Motor neuron (in vitro differentiated cells): ENCODE measurements at places on chromosomes 4 and X. TPM values are rescaled to one million over a fixed set of nuclear protein-coding genes. Genes with fewer than 3 reads are reported as not detected.

NRK gene
- total RNA-seq = 0.23 and 0.84 TPM in 2 replicates

DNA sequence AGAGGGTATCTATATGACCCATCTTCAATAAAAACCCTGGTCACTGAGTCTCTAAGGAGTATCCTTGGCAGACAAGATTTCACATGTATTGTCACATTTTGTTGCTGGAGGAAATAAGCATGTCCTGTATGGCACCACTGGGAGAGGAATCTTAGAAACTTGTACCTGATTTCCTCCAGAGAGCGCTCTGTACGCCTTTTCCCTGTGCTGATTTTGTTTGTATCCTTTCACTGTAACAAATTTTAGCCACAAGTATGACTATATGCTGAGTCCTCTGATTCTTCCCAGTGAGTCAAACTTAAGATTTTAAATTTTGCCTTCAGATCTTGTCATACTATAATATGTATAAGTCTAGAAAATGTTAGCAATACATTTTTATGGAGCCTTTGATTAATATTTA lies 102.8 kb downstream of the ITIH6 start:
- no peak for ATAC-seq

ITIH6 gene
- 0.14 and 1.1 TPM in 2 replicates for total RNA-seq

WDR44 gene
- total RNA-seq = 16.0 and 19.7 TPM in 2 replicates

ERVMER34-1 gene
- total RNA-seq = 0.28 and 0.34 TPM in 2 replicates

ANOS1 gene
- total RNA-seq = 33.5 and 37.2 TPM in 2 replicates

CT45A3 gene
- total RNA-seq = not detected in 2 replicates

FAM47E gene
- 1.4 and 2.4 TPM in 2 replicates for total RNA-seq

SPATA4 gene
- total RNA-seq = 0.32 and 0.50 TPM in 2 replicates
